Fibroblast of villous mesenchyme (primary cell): ENCODE measurements at places on chromosomes 5 and 9.

GRCh38 chr5:135693371-135693955 lies 114.7 kb upstream of the CXCL14 start:
- DNase-seq: no peak

GRCh38 chr9:124392254-124392870 lies 22.9 kb downstream of the PSMB7 start:
- DNase-seq: no peak

GRCh38 chr9:90772386-90772785 lies 29.2 kb upstream of the SYK start:
- no peak for DNase-seq

DNA sequence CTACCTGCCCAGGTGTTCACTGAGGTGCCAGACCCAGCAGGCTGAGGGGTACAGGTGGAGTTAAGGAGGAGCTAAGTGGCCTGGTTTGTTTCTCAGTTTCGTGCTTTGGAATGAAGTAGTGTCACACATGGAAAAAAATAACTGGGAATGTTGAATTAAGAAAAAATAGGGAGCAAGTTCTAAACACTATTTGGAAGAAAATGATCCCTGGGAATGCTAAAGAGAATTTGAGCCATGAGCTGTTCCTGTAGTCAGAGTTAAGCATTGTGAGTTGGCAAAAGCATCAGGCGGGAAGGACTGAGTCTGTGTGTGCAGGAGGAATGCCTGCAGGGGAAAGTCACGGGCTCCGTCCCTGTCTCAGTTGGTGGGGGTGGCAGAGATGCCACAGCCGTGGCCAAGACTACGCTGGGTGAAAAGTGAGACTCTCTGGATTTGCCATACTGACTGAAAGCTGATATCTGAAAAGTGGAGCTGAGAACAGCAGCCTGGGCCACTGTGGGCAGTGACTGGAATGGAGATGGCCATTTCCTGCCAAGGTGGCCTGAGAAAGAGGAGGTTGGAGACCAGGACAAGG lies 37.0 kb downstream of the SYK start:
- DNase-seq: no peak

- DNase-seq: no peak
These were observed 20.6 kb upstream of the NNT start for GRCh38 chr5:43582082-43583005.
